Activated CD8-positive, alpha-beta memory T cell treated with anti-CD3 and anti-CD28 coated beads for 1 hour (primary cell): ENCODE measurements at places on chromosomes 16 and 17.

DNA sequence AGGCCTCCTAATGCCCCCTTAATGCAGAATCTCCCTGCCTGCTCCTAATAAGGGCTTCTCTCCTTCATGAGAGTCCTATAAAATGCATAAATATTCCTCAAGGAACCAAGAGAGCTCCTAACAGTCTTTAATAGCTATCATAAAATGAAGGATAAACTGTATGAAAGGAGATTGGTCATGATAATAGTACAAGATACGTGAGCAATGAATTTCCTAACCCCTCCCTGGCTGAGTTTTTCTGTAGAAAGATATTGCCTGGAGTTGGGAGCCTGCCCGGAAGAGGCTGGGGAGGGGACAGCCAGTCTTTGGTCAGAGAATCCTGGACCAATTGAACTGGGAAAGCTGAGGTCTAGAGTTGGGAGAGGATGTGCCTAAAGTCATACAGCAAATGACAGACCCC lies 321.9 kb upstream of the CDH5 start:
- DNase-seq = no peak

DNA sequence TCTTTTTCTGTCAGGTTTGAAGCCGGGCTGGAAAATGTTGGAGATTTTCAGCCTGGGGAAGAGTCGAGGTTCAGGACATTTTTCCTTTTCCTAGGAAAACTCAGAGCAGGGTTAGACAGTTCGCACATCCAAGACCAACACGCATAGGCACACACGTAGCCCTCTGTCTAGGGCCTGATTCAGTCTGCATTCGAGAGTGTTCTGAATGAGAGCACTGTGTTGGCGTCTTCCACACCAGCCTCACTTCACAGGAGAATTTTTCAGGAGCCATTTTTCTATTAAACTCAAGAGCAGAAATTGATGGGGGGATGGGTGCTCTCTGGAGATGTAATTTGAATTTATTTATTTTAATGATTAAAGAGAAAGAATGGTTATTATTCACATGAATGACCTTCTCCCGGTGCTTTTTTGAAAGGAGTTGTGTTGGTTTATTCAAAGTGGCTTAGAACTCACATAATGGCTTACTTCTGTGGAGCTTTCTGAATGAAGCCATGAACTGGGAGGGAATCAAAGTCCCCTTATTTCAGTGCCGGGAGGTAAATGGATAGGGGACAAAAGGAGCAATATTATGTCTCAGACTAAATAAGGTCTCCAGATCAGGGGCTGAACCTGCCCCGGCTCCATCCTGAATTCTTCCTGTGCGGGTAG lies 194.3 kb downstream of the CCDC182 start:
- no peak for DNase-seq

- no peak for DNase-seq
These were observed 11.9 kb upstream of the CLEC18A start for GRCh38 chr16:69938981-69939820.

DNA sequence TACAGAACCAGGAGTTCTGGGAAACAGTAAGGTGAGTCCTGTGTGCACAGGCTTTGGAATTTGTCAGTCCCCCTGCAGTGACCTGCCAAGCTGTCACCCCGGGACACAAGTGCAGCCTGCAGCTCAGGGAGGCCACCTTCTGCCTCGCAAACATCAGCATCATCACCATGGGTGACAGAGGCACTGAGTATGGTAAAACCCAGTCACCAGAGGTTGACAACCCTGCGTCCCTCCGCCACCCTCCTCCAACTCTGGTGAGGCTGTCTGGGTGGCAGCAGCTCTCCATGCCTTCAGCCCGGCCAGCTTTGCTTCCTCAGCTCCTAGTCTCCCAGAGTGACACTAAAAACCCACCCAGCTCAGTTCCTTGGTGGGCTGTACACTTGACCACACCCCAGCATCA lies 221.0 kb downstream of the CPPED1 start:
- DNase-seq = no peak

GRCh38 chr16:1494711-1495110 lies 1.6 kb downstream of the TELO2 start:
- DNase-seq = no peak

- DNase-seq = no peak
These were observed 34.1 kb downstream of the FAM20A start for GRCh38 chr17:68567035-68567434.

GRCh38 chr17:44191941-44192496 lies 5.2 kb downstream of the TMUB2 start:
- no peak for DNase-seq

DNA sequence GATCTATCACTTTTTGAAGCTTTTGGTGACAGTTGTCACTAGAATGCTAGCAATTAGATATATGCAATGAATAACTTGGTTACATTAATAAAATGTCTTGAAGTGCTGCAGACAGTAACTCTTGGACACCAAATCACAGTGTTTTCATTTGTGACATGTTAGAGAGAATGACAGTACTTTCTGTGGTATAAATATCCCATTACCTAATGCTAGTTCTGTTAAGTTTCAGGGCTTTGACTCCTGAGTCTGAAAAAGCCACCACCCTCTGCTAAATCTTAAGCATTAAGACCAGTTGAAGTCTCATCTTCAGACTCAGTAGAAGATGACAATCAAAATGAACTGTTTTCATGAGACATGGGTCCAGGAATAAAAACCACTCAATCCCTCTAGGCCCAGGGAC lies 10.6 kb upstream of the CPHXL2 start:
- DNase-seq = no peak

DNA sequence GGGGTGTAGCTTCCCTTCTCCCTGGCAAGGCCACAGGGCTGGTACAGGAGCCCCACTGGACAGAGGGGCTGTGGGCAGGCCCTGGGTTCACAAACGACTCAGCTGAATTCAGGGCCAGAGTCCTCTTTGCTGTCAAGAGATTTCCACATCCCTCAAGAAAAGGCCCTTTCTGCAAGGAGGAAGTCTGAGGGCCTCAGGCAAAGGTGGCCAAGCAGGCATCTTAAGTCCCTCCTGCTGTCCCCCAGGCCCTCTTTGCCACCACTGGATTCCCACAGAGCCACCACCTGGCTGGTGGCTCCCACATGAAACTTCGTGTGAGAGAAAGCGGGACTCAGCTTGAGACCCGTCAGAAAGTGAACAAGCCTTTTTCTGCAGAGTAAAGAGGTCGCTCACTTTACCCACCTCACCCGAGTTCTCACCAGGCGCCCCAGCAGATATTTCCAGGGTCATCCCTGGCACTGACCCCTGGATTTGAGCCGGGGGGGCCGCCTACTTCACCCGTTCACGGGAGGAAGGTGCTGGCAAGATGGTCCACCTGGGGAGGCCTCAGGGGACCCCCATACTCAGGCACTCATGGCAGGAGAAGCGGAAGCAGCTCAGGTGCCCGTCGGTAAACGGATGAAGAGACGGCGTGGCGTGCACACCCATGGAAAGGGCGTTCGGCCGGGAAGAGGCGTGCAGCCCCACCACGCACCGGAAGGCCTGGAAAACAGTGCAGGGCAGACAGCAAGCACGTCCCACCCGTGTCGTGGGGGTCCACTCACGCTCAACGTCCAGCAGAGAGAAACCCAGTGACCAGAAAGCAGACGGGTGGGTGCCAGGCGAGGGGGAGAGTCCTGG lies 3.6 kb downstream of the RNF166 start:
- DNase-seq = no peak
